Effector memory CD8-positive, alpha-beta T cell (primary cell): ENCODE measurements at places on chromosomes 16 and 17.

DNA sequence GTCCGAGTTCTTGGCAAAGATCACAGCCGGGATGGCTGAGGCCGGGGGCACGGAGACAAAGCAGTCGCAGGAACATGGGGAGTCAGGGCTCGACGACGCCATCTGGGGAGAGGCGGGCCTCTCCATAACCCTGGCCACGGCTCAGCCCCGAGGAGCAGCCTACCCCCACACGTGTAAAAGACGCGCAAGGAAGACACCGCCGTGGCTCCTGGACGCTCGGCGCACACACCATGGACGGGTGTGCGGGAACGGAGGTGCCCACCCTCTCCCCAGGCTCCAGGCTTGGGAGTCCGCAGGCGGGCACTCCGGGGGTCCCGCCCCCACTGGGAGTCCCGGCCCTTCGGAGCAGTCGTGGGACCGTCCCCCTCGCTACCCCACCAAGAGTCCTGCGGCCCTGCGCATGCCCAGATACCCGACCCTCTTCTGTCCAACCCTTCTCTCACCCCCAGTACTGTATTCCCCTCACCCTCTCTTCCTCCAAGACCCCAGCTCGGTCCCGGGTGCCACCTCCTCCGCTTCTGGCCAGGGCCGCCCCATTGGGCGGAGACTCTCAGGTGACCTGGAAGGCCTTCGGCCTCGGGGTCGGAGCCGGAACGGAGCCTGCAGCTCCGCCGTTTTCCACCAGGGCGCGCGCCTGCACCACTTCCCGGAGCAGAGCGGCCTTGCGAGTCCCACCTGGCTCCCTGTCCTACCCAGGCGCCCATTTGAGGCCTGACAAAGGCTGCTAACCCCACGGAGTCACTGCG, at the start of gene SCRN2:
TSS of gene SCRN2 (minus strand) at position 532 of the 746 bp plus-strand sequence. CDS start at position 102, 430 bp downstream.
- DNase-seq: peak; percentile 92

DNA sequence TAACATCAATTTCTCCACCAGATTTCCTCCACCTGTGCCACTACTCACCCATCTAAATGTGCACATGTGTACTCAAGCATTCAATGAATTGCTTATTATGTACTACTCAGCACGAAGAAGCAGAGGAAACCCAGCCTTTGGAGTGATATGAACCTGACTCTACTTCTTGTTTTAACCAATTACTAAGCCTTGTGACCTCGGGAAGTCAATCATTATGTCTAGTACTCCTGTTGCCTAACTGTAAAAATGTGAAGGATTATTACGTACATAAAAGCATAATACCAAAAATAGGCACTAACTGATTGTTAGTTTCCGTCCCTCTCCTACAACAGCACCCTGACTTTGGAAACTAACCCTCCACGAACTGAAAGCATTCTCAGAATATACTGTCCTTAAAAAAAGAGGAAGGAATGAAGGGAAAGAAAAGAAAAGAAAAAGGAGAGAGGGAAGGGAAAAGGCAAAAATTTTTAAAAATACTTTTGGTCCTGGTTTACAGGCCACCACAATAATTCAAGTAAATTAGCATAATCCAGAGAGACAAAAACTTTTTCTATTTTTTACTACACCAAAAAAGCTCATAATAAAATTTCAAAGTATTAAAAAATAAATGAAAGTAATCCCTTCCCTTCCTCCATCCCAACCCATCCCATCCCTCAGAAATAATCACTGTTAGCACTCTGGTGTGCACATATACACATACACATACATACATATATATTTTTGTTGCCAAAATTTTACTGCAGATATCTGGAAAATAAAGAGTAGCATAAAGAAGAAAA, 53.6 kb downstream of the KANSL1 start:
- no peak for DNase-seq

- no peak for DNase-seq
Measured at GRCh38 chr16:35651841-35652240, 2192.4 kb downstream of the TP53TG3F start.

DNA sequence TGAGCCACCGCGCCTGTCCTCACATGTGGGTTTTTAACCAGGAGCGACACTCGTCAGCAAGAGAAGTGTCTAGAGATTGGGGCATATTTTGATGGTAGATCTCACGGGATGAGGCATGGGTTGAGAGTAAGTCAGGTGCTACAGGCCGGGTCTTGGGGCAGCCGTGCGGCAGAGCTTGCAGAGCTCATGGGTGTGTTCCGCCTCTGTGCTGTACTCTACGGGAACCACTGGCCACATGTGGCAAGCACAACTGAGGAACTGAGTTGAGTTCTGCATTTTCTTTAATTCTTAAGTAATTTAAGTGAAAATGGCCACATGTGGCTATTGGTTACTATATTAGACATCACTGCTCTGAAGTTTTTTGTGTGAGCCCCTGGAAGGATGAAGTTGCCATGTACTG, 9.6 kb downstream of the CLUAP1 start:
- no peak for DNase-seq

GRCh38 chr16:69562813-69563212, 3.0 kb upstream of the NFAT5 start:
- DNase-seq: no peak

GRCh38 chr17:5097101-5097834, 14.4 kb downstream of the ZNF232 start:
- peak; percentile 16 for DNase-seq

GRCh38 chr17:74467221-74467951, 952 bp downstream of the CD300A start:
- DNase-seq: no peak

DNA sequence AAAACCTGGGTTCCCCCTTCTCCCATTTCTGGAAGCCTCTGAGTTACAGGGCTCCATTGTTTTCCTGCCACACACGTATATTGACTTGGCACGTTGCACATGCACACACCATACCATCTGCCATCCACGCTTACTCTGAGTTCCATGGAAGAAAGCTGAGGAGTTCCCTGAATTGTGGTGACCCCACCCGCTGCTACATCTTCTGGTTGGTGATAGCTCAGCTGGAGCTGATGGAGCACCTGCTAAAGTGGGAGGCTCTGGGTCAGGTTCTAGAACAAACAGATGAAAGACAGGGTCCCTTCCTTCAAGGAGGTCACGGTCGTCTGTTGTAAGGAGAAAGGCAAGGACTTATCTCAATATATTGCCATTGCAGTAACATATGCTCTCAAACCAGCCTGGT, 41.1 kb downstream of the TMEM11 start:
- DNase-seq: no peak

DNA sequence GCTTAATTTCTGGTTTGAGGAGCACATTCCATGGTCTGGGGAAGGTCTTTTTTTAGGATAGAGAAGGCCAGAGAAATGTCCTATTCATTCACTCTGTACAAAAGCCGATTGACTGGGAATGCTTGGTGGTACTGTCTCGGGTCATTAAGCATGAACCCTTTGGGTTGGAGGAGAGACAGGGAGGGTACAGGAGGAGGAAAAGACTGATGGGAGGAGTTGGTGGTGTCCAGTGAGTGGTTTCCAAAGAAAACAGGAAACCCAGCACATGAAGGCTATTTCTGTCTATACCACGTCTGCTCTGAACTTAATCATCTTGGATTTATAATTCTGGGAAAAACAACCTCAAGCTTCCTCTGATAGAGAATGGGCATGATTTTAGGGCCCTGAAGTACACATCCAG, 111.9 kb downstream of the XYLT1 start:
- no peak for DNase-seq

DNA sequence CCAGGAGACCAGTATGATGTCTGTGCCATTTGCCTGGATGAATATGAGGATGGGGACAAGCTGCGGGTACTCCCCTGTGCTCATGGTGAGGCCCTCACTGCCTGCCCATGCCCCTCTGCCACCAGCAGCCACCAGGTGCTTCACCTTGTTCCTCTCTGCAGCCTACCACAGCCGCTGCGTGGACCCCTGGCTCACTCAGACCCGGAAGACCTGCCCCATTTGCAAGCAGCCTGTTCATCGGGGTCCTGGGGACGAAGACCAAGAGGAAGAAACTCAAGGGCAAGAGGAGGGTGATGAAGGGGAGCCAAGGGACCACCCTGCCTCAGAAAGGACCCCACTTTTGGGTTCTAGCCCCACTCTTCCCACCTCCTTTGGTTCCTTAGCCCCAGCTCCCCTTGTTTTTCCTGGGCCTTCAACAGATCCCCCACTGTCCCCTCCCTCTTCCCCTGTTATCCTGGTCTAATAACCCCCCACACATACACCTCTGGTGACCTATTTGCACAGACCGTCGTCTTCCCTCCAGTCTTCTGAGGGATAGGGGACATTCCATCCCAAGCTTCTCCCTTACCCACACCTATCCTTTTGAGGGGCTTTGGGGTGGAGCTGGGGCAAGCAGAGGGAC, 3.7 kb downstream of the PFN1 start:
- DNase-seq: no peak

DNA sequence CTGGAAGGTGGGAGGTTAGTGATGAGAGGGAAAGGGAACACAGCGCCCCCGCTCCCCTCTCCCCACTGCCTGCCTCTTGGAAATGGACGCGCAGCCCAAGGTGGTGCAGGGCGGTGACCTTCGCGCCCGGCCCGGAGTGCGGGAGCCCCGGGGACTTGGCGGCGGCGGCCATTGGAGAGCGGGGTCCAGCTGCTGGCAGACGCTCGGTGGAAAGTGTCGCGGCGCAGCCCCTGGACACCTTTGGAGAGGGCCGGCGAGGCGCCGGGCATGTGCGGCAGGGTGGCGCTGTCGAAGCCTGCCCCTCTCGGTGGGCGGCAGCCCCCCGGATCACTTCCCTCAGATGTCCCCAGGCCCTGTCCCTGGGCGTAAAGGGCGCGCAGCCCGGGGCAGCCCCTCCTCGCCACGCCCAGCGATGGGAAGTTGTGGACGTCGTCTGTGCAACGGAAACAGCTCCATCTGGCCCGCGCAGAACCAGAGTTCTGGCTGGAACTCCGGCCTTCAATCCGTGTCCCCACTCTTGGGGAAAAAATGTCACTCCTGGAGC, 16.7 kb downstream of the SALL1 start:
- DNase-seq: no peak

DNA sequence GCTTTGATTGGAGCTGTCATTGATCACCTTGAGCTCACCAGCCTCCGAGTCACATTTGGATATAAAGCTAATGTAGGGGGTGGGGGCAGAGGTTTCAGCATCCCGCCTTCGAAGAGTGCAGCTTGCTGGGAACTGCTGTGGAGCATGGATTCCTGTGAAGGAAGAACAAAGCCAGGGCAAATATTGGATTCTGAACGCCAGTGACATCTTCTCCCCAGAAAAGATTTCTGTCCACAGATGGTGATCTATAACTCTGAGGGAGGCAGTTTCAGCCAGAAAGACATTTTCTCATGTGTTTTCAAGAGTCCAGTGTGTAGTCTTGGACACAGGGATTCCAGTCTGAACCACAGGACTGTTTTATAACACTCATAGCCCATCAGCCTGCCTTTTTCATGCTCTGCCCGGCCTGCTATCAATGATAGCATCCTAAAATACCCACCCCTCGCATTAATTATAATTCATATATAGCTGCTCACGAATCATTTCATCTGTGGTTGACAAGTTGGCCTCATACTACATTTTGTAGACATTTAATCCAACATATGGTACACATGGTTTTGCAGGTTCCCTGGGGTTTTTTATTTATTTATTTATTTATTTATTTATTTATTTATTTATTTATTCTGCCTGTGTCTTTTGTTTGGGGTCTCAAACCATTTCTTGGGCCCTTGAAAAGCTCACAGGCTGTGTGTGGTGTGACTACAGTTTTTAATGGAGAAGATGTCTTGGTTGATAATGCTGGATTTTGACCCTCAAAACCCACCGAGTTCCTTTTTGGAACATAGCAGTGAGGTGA, 47.1 kb upstream of the SALL1 start:
- DNase-seq: no peak

- no peak for DNase-seq
Measured at GRCh38 chr17:10053782-10054540, 144.4 kb downstream of the GAS7 start.

DNA sequence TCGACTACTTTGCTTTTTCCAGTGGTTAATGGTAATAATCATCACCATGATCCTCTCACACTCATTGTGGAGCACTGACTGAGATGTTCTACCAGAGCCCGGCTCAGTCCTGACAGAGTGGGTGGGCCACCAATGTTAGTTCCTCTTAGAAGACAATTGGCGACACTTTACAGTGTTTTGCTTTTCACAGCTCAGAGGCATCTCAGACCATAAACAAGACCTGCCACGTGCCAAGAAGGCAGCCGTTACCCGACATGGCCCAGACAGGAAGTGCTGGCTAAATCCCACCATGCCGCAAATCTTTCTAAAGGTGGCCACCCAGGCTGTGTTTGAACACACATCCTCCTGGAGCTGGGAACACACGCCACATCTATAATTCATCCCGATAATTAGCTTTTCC, 103.7 kb downstream of the XYLT1 start:
- DNase-seq: no peak

DNA sequence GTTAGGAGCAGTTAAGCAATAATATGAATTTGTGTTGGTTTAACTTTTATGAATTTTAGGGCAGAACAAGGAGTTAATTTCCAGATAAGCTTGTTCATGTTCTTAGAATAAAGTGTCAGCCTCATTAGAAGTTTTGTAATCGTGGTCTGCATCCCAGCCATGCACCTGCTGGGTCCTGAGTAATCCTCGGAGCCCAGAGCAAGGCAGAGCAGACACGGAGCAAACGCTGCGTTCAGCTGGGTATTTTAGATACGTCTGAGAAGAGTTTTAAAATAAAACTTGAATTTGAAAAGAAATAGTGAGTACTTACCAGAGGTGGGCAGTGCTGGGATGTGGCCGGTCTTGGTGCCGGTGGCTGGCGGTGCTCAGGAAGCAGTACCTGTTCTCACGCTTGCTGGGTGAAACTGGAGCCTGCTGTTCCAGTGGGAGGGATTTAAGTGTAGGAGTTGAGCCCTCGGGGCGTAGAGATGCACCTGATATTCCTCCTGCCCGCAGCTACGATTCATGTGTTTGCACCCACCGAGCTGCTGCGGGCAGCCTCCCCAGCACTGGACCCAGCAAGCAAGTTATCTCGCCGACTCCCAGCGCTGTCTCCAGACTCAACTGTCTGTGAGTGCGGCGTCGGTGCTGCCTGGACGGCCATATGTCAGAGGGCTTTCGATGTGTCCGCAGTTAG, at the start of gene ZNF750:
TSS of gene ZNF750 (minus strand) at position 406 of the 676 bp plus-strand sequence. CDS start 7,568 bp downstream, outside the sequence.
- DNase-seq: no peak

GRCh38 chr16:69294051-69294450, 17.1 kb upstream of the VPS4A start:
- DNase-seq: no peak

- DNase-seq: no peak
Measured at GRCh38 chr16:21611198-21611555, 11.8 kb downstream of the METTL9 start.

- DNase-seq: no peak
Measured at GRCh38 chr17:58402047-58402446, 15.3 kb downstream of the RNF43 start.

DNA sequence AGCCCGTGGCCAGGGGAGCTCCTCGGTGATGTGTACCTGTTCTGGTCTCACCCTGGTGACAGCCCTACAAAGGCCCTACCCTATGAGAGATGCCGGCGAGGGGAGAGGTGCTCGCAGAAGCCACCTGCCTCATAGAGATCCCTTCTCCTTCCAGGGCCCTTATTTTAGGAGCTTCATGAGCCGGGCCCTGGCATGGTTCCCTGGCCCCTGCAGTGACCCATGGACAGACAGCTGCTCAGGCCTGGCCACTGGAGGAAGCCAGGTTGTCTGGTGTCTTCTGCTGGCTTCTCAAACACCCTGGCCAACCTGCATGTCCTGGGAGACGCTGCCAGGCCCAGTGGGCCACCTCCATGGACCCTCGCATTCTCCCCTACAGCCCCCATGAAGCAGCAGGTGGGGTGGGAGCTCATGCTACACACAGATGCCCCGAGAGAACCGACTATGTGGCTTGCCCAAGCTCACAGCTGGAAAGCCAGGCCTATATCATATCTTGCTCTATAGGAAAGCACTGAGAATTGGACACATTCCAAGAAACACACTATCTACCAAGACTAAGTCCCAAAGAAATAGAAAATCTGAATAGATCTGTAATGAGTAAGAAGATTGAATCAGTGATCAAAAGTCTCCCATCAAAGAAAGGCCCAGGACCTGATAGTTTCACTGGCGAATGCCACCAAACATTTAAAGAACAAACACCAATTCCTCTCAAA, 7.2 kb upstream of the AATK start:
- DNase-seq: no peak
